Heart right ventricle (tissue), 16 donors: ENCODE measurements at places on chromosomes 3 and 15. TPM values are rescaled to one million over a fixed set of nuclear protein-coding genes. Genes with fewer than 3 reads are reported as not detected.
A peak's percentile ranks its signal among the peaks of the same experiment; 100 is the strongest.

DNA sequence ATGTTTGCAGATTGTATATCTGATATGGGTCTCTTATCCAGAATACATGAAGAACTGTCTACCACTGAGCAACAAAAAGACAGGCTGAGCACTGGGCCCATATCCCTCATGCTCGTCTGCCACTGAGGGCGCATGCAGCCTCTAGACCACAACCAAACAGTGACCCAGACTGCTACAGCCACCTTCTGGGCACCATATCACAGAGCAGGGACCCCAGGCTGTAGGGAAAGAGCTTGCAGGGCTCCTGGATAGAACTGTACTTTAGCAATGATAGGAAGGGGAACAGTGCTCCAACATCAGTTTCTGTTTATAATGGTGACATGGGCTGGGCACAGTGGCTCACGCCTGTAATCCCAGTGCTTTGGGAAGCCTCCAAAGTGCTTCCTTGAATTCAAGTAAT lies 40.2 kb upstream of the TMEM87A start:
- no peak for DNase-seq

DNA sequence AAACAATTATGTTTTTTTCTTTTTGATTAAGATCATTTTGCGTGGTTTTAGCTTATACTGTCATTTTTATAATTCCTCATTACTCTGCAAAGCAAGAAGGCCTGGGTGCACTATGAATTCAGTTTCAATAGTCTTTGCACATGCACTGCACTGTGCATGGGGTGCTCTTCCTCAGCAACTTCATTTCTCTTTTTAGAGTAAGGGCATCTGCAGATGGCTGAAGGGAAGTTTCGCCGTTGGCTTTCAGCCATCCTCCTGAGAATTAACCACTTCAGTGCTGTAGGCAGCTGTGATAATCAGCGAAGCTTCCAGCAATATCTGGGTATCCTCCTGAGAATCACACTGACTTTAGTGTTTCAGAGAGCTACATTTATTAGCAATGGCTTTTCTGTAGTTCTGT lies 284.8 kb downstream of the GBE1 start:
- no peak for DNase-seq

GRCh38 chr15:62269504-62269903 lies 104.4 kb upstream of the C2CD4B start:
- DNase-seq, result no peak

DNA sequence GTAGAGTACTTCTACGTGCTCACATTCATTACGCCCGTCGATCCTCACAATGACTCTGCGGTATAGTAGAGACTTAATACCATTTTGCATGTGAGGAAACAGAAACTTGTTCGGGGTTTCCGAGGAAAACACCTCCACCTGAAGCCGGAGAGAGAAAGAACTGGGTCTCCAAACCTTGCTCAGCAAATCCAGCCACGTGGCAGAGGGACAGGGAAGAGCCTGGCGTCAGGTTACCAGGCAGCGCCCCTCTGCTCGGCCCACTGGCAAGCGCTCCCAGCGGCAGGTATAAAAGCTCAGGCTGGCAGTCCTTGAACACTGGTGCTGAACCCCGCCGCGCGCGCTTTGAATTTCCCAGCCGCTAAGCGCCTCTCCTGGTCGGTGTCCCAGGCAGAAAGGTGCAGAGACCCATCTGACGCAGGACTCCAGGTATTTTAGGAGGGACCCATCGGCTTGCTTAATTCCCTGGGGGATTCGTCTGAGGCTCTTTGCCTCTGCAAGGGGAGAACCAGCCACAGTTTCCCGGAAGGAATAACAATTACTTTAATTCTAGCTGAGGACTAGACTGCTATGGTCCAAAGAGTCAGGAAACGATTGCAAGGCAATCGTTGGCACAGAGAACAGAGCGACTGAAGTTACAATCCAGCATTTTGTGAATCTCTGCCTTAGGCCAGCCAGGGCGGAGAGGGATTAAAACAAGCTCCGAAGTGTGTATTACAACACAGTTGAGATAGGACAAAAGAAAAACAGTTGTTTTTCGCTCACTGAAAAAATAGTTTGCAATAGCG lies at the start of gene C2CD4A:
C2CD4A (plus strand) TSS at position 315 of the 785 bp plus-strand sequence. CDS start 637 bp downstream, outside the sequence.
- DNase-seq, result peak; percentile 56

DNA sequence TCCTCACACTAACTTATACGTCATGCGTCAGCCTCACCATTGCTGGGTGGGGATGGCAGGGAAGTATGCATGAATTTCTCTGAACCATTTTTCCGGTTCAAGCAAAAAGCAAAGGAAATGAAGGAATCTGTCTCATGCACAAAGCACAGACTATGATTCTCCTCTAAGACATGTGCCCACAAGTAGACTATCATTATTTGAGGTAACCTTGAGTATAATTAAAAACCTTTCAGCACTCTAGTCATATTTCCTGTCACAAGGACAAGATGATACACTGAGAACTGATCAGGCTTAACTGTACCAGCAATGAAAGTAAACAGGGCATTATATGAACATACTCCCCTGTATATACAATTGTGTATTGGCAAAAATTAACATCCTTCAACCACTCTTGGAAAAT lies 56.7 kb upstream of the TSC22D2 start:
- no peak for DNase-seq

DNA sequence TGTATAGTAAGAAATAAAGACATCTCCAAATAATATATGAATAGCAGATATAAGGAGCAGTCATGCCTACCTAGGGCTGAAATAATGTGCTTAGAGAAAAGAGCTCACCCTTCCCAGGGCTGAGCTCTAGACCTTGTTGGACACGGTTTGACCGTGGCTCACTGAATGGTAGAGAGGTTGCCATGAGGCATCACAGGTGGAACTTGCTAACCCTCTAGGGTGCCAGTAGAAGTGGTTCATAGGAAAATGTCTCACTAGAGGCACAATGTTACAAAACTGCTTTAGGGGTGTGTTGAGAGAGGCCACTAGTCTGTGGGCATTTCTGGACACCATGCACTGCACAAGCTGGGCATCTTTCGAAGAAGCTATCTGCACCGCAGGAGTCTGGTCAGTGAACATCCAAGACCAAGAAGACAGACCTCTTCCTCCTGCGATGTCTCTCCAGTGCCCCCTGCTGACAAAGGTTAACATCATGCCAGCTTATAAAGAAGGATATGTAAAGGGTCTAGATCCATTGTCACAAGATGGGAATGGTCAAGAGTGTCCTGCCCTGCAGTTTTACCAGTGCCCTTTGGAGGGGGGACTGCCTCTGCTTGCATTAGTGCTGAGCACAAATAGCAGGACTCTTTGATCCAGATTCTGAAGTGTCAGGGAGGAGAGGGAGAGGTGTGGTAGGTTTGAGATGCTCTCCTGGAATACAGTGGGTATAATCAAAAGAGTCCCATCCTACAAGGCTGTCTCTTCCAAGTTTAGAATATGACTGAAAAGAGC lies 266.8 kb downstream of the ZNF385D start:
- DNase-seq, result peak; percentile 64

DNA sequence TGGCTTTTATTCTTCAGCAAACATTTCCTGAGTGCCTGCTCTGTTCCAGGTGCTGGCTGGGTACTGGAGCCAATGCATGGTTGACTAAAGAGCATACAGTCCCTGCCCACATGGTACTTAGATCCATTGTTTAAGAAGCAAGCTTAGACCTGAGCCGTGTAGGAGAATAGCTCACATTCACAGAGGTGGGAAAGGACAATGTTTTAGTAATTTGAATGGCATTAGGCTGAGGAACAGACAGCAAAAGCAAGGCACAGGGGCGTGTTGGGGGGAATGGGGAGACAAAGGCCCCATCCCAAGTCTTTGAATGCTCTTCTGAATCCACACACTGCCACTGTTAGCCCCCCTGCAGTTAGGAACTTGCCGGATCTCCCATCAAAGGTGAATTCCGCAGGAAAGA lies 388.2 kb upstream of the RGMA start:
- no peak for DNase-seq

DNA sequence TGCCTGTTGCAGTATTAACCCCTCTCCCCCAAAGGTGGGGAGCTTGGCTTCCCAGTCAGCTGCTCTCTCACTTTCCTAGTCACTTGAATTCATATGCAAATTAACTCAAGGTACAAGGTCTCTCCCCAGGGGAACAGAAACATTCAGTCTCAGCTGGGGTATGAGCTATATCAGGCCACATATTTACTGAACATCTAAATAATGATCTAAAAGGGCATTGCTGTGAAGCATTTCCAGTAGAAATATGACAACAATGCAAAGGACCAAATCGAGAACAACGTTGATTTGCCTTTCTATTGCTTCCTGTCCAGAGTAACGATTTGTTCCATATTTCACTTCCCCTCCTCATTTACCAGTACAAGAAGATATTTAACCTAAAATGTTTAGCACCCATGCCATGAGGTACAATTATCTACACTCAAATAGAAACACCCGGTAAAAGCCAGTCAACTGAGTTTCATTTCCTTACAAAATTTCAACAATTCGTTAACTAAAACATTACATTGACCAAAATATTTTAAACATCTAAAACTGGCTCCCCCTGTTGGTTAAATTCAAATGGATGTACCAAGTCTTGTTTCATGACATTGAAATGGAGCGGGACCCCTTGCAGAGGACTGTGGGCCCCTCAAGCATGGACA lies 36.5 kb upstream of the KLHL6 start:
- no peak for DNase-seq

GRCh38 chr3:62554264-62554799 lies 181.0 kb upstream of the FEZF2 start:
- no peak for DNase-seq

GRCh38 chr3:186633481-186633880 lies 6.7 kb upstream of the FETUB start:
- no peak for DNase-seq

- no peak for DNase-seq
Measured at GRCh38 chr3:188007897-188008296, 146.1 kb upstream of the LPP start.

GRCh38 chr15:42939841-42940240 lies 19.3 kb upstream of the TTBK2 start:
- DNase-seq, result no peak

- DNase-seq, result no peak
Measured at GRCh38 chr15:85692873-85693272, 101.9 kb downstream of the KLHL25 start.

- DNase-seq, result no peak
Measured at GRCh38 chr3:196619223-196619622, 20.3 kb upstream of the NRROS start.

DNA sequence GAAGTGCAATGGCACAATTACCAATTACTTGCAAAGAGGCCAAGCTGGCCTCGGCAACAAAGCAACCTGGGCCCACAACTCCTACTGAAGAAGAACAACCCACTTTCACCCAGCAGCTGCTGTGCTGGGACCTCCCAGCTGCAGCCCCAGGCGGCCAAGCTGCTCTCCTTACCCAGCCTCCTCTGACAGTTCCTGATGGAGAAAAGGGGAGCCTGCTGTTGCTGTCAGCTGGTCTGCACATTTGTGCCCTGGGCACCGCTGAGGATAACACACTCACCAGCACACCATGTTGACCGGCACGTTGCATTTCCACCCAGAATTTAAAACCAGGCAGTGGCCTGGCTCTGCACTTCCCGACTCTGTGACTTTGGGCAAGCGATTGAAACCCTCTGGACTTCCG lies 33.6 kb downstream of the SSUH2 start:
- DNase-seq, result no peak

DNA sequence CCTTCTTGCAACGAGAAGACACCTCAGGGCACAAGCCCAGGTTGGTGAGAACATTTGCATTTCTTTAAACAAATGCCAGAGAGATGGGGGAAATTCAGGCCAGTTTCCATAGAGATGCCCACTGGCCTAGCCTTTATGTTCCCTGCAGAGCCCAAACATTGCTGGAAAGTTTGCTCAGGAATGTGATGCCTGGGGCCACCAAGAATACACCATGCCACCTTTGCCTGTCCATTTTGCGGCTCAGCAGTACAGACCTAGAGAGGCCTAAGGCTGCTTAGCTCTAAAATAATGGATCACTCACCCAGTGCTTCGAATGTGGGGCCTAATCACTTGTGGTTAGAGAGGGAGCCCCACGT lies 210.0 kb downstream of the RPLP1 start:
- DNase-seq, result no peak

DNA sequence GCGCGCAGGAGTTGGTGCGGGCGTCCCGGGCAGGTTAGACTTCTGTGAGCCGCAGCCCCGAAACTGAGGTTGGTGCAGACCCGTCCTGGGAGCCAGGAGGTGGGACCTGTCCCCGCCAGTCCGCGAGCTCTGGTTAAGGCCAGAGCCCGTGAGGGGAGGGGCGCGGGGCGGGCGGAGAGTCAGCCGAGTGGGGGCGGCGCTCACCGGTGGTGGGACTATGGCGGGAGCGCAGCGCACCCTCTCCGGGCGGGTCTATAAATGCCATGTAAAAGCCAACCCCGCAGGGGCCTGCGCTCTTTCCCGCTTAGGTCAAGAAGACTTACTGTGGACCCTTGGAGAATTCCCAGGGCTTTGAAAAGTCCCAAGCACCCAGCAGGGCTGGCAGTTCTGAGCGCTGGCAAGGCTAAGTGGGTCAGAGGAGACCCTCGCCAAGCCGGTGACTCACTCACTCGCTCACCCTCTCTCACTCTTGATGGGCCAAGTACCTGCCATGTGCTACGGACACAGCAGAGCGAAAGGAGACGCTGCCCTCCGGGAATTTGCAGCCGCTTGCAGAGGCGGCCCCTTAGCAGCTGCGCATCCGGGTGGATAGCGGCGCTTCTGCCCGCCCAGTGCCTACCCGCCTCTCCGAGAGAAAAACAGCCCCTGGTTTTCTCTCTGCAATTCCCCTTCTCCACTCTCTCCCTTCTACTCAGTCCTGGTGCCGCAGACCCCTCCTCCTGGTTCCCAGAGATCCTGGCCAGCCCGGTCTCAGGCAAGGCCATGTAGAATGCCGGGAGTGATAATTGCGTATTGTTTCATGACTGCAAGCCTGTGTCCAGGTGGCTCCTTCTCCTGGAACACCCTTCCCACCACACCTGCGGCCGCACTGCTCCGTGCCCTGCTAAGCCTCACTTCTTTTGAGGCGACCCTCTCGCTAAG lies at the start of gene ALDH1L1:
ALDH1L1 (minus strand) TSS at position 110 of the 921 bp plus-strand sequence. CDS start 19,607 bp downstream, outside the sequence.
- DNase-seq, result peak; percentile 72

DNA sequence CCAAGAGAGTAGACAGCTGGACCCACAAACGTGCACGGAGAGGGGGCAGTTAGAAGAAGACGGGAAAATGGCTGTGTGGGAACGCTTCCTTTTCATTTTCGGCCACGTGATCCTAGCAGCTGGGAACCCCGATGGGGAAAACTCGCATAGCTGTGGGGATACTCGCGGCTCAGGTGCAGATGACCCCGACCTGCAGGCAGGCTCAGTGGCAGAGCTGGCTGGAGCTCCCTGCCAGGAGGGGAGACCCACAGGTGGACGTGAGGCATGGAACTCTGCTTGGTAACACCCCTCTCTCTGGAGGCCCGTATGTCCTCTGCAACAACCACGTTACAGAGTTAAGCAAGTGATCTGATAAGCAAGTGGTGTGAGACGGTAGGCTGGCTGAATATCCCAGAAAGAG lies 84.6 kb upstream of the SNRPA1 start:
- DNase-seq, result no peak

GHRL gene
- not detected for total RNA-seq

SMAD6 gene
- total RNA-seq, result 22.1 TPM
